ENCODE measurements at places on chromosomes 1 and 21. TPM values are rescaled to one million over a fixed set of nuclear protein-coding genes. Genes with fewer than 3 reads are reported as not detected.

The SCAF4 gene
- total RNA-seq, result 16.7 TPM

The SV2A gene
- total RNA-seq, result 0.22 TPM

- no peak for DNase-seq
These were observed 3.2 kb upstream of the QSOX1 start for GRCh38 chr1:180151508-180151907.

DNA sequence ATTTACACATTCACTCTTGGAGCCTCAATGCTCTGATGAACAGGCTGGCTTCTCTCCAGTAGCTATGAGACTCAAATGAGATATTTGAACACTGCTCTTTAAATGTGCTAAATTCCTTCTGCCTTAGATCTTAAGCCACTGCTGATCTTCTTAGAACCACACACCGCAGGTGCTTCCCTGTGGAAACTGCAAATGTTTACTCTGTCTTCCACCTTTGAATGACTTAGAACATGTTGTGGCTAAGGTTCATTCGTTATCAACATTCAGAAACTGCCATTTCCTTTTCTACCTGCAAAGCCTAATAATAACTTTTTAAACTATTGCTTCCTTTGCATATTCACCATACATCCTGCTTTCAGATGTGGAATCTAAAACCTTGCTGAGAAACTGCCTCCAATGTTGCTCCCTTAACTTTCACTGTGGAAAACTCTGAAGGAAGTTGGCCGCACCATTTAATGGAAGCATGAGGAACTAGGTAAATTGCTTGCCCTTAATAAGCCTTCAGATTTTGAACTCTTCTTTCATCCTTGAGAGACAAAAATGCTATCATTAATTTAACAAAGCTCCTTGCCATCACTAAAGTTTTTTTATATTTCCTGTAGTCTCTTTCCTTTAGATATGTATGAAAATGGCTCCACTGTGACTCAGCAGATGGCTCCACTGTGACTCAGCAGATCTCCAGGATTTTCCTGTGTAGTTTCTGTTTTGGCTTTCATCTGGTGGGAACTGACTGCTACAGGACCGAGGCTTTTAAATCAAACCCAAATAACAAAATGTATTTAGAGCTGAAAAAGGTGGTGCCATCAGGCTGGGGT lies 143.8 kb downstream of the TNFSF18 start:
- DNase-seq, result no peak

The KLHL21 gene
- total RNA-seq, result 131 TPM

GRCh38 chr1:216836316-216836715 lies 113.1 kb upstream of the ESRRG start:
- no peak for DNase-seq

- DNase-seq, result no peak
These were observed 296.7 kb downstream of the KCTD3 start for GRCh38 chr1:215863796-215864195.

DNA sequence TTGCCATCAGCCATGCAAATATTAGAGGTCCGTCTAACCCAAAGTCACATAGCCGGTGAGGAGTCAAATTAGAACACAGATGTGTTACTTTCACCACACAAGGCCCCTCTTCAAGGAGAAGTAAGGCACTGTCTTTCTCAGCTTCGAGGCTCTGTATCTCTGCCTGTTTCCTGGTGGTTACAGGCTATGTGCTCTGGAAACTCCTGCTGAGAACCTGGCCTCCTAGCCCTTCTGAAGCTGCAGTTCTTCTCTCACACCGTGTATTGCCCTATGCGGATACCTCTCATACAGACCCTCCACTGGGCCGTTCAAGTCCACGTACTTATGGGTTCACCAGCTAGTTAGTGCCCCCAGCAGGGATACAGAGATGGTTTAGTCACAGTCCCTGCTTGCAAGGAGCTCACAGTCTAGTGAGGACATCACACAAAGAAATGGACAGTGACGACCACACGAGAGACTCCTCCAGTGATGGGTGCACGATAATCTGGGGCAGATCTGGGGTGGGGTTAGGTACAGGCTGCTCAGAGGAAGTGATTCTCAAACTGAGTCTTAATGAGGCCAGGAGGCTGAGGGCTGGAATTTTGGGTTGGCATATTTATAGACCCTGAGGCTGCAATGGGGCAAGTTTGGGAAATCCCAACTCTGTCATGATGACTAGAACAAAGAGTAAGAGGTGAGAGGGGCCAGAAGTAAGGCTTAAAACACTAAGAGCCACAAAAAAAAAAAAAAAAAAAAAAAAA lies 22.8 kb upstream of the ELOA start:
- DNase-seq, result no peak

- DNase-seq, result no peak
These were observed 38.8 kb downstream of the CASQ2 start for GRCh38 chr1:115729756-115730155.

GRCh38 chr1:110498270-110498669 lies 20.7 kb downstream of the KCNA10 start:
- no peak for DNase-seq

The CD5L gene
- 3.5 TPM for total RNA-seq

DNA sequence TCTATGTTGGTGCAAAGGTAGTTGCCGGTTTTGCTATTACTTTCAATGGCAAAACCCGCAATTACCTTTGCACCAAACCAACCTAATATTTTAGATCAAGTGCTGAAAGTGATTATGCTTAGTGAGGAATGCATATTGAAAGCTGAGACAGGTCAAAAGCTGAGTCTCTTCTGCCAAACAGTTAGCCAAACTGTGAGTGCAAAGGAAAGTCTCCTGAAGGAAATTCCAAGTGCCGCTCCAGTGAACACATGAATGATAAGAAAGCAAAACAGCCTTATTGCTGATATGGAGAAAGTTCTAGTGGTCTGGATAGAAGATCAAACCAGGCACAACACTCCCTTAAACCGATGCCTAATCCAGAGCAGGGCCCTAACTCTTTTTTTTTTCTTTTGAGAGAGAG lies 83.1 kb upstream of the ERRFI1 start:
- no peak for DNase-seq

DNA sequence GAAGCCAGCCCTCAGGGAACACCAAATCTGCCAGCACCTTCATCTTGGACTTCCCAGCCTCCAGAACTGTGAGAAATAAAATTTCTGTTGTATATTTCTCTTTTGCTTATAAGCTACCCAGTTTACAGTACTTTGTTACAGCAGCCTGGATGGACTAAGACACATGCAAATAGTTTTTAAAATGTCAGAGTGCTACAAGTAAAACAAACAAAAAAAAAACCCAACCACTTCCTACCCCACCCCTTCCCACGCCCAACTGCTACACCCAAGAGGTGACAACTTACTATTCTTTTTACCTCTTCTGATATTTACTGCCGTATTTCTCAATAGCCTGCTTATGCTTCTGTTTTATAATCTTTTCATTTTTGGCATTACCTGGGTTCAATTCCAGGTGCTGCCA lies 8.6 kb upstream of the SPSB1 start:
- no peak for DNase-seq

GRCh38 chr1:20322081-20322824 lies 31.6 kb downstream of the VWA5B1 start:
- no peak for DNase-seq

The B4GALT2 gene
- total RNA-seq, result 35.6 TPM

The UBL4B gene
- total RNA-seq, result not detected

GRCh38 chr1:241715956-241716355 lies 63.9 kb downstream of the WDR64 start:
- DNase-seq, result no peak

DNA sequence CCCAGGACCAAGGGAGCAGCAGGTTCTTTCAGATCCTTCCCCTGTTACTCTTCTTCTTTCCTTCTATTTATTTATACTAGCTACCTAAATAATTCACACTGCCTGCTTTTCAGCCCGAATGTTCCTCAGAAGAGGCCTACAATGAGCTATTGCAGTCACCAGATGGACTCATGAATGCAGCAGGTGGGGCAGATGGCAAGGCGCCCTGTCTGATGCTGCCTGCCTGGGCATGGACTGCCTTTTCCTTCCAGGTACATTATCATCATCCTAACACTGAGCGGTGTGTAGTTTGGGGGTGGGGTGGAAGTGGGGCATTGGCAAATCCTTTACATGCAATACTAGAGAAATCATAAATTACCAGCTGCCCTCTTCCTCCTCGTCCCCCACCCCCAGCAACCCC lies 17.6 kb downstream of the ESRRG start:
- peak; percentile 55 for DNase-seq

The PEAR1 gene
- total RNA-seq, result 8.2 TPM

All from left ventricle myocardium superior (tissue), 1 donor.